ENCODE measurements at places on chromosomes 13 and 19.

DNA sequence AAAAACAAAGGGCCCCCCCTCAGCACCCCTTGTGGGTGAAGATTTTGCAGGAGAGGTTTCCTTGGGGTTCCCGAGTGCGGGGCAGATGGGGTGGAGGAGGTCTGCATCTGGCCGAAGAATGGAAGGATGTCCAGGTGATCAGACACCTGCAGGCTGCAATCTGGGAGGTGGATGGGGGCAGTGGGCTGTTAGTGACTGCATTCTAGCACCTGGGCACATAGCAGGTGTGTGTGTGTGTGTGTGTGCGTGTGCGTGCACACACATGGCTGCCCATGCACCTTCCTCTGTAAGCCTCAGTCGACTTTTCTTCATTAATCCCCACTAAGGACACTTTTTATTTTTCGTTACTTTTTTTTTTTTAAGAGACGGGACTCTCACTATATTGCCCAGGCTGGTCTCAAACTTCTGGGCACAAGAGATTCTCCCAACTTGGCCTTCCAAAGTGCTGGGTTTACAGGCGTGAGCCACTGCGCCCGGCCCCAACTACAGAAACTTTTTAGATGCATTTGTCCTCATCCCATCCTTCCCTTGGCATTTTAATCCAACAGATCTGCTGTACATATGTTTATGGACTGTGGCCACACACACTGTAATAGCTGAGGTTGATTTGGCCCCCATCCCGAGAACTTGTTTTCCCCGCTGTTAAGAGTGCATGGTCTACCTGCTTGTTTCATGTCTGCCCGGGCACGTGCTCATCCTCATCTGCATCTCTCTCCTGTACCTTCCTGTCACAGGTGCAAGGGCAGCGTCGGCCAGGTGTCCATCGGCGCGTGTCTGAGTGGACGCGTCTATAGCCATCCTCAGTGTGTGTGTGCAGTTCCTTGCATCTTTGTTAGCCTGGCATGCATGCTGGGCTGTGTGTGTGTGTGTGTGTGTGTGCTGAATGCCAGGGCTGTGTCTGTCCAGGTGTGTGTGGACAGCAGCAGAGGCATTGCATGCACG is 731 bp downstream of the MAG start:
- no peak for DNase-seq

GRCh38 chr13:66994097-66994496 is 236.0 kb downstream of the PCDH9 start:
- DNase-seq: peak; percentile 70

DNA sequence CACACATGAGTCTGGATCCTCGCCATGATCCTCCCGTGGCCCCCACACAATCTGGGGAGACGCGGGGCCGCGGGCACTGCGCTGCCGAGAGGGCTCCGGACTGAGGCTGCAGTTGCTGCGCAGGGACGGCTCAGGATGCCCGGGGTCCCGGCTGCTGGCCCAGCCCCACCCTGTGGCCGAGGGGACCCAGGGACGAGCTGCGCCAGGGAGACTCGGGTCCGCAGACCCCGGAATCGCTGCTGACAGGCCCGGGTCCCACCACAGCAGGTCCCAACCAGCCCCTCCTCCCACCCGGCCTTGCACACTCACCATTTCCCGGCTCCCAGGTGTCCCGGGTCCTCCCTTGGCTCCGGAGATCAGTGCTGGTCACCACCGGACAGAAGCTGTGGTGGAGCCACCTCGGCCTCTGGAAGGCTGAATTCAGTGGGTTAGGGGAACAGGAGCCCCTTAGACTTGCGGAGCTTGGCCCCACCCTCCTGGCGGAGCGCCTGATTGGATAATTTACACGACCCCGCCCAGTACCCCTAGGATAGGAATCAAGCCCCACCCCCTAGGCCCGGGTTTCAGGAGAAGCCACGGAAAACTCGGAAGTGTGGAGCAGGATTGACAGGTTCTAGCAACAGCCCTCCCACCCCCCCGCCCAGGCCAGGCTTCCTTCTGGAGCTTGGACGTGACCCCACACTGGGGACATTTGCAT is 57.4 kb downstream of the ZNF44 start:
- DNase-seq: no peak

DNA sequence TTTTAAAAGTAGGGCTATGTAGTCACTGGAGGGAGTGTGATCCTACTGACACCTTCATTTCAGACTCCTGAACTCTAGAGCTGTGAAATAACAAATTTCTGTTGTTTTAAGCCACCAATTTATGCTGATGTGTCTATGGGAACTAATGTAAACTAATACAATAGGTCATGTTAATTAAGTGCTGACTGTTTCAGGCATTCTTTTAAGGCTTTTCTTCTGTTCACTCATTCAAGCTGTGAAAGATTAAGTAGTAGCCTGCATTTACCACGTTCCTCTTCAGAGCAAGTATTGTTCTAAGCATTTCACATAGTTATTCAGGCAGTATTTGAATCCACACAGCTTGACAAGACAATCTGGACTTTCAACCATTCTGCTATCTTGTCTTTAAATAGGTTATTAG is 1135.0 kb downstream of the SLITRK1 start:
- no peak for DNase-seq

- no peak for DNase-seq
These were observed 9.7 kb downstream of the PRKCSH start for GRCh38 chr19:11445141-11445540.

DNA sequence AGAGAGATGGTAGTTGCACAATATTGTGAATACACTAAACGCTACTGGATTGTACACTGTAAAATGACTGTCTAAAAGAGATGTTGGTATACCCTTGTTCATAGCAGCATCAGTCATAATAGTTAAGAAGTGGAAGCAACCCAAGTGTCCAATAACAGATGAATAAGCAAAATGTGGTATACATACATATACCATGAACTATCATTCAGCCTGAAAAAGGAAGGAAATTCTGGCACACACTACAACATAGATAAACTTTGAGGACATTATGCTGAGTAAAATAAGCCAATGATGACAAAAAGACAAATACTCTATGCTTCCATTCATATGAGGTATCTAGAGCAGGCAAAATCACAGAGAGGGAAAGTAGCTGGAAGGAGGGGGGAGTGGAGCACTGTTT is 16.0 kb downstream of the DZIP1 start:
- DNase-seq: peak; percentile 27

DNA sequence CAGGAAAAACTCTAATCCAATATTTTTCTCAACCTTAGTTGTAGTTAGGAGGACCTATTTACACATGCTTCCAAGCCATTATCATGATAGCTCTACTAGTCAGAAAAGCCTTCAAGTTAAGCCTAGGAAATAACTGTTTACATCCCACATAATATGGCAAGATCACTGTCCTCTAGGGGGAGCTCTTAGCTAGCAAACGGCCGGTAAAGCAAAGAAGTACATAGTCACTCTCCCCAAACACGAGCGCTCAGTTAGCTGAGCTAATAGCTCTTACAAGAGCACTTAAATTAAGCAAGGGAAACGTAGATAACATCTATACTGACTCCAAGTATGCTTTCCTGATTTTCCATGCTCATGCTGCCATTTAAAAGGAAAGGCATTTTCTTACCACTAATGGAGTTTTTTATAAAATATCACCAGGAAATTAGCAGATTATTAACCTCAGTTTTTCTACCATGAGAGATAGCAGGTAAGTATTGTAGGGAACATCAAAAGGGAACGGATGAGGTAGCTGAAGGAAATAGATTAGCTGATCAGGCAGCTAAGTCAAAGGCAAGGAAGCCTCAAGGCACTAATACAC is 100.6 kb upstream of the PABPC3 start:
- DNase-seq: peak; percentile 88

- DNase-seq: no peak
These were observed 635 bp upstream of the NBEA start for GRCh38 chr13:34941436-34941834.

- DNase-seq: peak; percentile 35
These were observed 849 bp downstream of the GAS6 start for GRCh38 chr13:113862931-113863523.

GRCh38 chr19:55931936-55932386 is at the start of gene NLRP13:
Gene NLRP13 (minus strand): TSS chr19:55932336. CDS start chr19:55932311, 25 bp downstream.
- DNase-seq: no peak

DNA sequence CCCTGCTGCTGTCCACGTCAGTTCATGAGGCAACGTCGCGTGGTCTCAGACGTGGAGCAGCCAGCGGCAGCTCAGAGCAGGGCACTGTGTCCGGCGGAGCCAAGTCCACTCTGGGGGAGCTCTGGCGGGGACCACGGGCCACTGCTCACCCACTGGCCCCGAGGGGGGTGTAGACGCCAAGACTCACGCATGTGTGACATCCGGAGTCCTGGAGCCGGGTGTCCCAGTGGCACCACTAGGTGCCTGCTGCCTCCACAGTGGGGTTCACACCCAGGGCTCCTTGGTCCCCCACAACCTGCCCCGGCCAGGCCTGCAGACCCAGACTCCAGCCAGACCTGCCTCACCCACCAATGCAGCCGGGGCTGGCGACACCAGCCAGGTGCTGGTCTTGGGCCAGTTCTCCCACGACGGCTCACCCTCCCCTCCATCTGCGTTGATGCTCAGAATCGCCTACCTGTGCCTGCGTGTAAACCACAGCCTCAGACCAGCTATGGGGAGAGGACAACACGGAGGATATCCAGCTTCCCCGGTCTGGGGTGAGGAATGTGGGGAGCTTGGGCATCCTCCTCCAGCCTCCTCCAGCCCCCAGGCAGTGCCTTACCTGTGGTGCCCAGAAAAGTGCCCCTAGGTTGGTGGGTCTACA is 6.6 kb downstream of the FSTL3 start:
- no peak for DNase-seq

- DNase-seq: peak; percentile 63
These were observed 41.2 kb upstream of the USPL1 start for GRCh38 chr13:30576528-30576927.

DNA sequence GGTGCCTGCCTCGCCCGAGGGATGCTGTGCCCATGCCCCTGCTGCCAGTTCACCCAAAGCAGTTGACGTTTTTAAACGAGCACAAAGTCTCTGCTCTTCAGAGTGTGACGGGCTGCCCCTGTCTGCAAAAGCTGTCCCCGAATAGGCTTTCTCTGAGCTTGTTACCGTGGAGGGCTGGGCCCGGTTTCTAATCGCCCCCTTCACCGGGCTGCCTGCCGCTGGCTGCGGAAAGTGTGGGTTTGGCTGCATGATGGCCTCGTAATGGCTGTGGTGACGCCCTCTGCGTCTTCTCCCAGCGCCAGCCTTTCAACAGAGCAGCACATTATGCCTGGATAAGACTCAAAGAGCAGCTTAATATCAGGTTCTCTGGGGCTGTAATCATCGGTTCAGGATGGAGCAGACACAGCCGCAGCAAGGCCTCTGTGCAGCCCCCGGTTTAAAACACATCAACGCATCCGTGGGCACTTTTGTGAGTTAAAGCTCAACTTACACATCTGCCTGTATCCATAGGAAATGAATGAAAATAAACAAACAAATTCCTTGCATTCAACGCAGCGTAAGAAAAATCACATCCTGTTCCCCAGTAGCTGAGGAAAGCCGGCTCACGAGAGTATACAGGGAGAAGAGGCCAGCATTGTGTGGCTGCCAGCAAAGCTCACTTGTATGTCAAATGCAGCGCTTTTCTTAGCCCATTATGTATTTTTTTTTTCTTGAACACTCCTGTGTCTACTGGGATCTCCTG is 166.4 kb upstream of the SOX1 start:
- DNase-seq: no peak

DNA sequence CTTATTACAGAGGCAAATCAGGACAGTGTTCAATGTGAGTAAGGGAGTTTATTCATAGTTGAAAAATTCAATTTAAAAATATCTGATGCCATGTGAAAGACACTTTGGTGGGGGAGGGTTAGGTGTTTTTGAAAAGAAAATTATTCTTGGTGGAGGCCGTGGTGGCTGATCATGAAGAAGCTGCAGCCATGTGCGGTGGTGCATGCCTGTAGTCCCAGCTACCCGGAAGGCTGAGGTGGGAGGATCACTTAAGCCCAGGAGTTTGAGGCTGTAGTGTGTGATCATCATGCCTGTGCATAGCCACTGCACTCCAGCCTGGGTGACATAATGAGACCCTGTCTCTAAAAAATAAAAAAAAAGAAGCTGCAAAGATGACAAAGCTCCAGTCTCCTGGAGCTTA is 28.6 kb downstream of the WDFY2 start:
- DNase-seq: no peak

- no peak for DNase-seq
These were observed 107.3 kb upstream of the STARD13 start for GRCh38 chr13:33392794-33393405.

DNA sequence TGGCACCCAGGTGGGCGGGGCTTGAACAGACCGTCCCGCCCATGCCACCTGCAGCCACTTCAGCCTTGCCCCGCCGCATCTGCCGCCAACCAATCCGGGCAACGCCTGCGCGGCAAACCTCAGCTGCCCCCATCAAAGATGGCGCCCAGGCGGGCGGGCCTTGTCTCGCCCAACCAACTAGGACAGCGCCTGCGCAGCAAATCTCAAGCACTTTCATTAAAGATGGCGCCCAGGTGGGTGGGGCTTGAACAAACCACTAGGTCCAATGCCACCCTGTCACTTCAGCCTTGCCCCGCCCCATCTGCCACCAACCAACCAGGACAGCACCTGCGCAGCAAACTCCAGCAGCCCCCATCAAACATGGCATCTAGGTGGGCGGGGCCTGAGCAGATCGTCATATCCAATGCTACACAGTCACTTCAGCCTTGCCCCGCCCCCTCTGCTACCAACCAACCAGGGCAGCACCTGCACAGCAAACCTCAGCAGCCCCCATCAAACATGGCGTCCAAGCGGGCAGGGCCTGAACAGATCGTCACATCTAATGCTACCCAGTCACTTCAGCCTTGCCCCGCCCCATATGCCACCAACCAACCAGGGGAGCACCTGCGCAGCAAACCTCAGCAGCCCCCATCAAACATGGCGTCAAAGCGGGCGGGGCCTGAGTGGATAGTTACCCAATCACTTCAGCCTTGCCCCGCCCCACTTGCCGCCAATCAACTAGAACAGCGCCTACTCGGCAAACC is 1.4 kb downstream of the PEG3 start:
- peak; percentile 71 for DNase-seq

- peak; percentile 51 for DNase-seq
These were observed 248.3 kb downstream of the DCLK1 start for GRCh38 chr13:35882722-35883497.

GRCh38 chr13:97313551-97314260 is 91.6 kb downstream of the MBNL2 start:
- no peak for DNase-seq

GRCh38 chr13:113849546-113849945 is 14.3 kb downstream of the GAS6 start:
- DNase-seq: no peak

GRCh38 chr13:42967660-42968059 is 24.4 kb downstream of the EPSTI1 start:
- DNase-seq: no peak
